ENCODE measurements at places on chromosomes 5 and 9.

- no peak for DNase-seq
Observed at GRCh38 chr9:132218208-132218607, 56.4 kb downstream of the NTNG2 start.

GRCh38 chr9:31486630-31487029, 897.8 kb upstream of the ACO1 start:
- no peak for DNase-seq

GRCh38 chr5:41960481-41960880, 35.4 kb downstream of the FBXO4 start:
- DNase-seq = no peak

DNA sequence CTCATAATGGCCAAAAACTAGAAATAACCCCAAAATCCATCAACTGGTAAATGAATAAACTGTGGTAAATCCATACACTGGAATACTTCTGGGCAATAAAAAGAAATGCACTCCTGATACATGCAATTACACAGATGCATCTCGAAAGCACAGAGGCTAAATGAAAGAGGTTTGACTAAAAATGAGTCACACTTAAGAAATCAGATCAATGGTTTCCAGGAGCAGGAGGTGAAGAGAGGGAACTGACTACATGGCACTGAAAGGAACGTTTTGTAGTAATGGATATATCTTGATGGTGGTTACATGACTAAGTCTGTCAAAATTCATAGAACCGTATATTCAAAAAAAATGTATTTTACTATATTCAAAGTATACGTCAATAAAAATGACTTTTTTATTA, 42.4 kb downstream of the STRBP start:
- no peak for DNase-seq

- DNase-seq = no peak
Observed at GRCh38 chr5:150946351-150946905, 41.6 kb upstream of the ZNF300 start.

- DNase-seq = no peak
Observed at GRCh38 chr5:173962436-173962972, 26.5 kb upstream of the C5orf47 start.

DNA sequence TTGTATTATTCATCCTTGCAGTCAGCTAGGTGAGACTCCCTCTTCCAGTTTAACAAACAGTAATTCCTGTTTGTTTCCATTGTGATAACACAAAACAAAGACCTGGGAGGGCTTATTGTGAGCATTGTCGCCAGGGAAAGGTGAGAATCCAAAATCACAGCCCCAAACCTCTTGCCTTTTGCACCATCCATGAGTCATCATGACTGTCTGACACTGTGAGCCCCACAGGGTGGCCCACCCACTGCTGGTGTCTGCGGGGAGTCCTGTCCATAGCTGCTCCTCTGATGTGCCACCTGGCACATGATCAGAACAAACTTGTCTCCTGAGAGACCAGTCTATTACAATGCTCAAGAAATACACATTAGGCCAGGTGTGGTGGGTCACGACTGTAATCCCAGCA, 33.7 kb upstream of the S1PR3 start:
- no peak for DNase-seq

DNA sequence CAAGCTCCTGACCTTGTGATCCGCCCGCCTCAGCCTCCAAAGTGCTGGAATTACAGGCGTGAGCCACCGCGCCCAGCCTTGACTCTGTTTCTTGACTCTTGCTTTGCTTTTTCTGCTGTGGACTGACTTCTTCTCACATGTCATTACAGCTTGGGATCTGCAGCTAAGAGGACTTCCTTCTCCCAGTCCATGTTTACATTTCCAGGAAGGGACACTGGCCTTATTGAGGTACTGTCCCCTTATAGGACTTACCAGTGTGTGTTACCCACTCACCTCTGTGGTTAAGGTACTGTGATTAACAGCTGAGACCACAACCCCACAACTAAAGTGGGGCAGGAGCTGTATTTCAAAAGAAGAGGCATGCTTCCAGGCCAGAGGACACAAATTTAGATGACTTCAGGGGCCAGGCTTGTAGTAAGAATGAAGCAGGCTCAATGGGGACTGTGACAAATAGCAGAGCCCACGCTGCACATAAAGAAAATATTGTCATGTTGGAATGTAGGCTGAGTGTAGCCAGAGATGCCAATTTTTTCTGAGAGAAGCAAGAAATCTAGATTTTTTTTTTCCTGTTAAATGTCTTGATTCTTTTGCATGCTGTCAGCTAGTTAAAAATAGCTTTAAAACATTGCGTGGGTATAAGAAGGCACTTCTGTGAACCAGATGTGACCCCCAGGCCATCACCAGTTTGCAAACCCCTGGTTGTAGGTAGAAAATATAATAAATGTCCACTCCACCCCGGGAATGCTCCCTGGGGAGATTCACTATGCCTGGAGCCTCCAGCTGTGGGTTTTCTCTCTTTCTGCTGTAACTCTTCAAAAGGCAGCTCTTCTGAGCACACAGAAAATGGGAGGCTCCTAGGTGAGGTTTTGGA, 75.0 kb downstream of the PTPDC1 start:
- no peak for DNase-seq

DNA sequence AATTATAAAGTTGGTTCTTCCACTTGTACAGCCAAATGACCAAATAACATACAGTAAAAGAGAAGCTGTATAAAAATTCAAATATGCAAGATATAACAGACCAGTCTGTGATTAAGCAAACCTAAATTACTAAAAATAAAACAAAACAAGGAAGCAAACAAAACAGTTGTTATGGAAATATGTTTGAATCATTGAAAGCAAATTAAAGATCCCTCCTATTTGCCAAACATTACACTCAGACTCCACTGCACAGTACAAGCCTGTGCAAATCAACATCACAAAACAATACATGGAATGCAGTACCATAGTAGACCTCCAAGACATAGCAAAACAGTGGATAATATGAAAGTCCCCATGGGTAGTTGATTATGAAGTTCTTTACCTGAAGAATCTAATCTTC, 288.1 kb upstream of the PTGER4 start:
- DNase-seq = no peak

- DNase-seq = no peak
Observed at GRCh38 chr9:33480976-33481375, 7.3 kb upstream of the NOL6 start.

DNA sequence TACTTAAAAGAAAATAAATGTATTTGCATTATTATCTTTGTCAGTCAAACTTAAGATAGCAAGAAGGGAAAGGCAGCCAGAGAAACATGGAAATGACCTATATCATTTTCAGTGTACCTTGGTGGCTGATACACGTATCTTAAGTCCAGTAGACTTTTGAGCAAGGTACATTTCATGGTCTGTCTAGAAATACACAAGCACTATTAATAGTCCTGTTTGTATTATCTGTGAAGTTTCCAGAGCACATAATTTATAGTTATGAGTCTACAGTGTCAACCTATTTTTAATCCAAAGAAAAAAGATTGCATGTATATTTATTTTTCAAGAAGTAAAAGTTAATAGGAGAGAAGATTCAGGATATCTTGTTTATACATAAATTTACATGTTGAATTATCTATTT, 95.7 kb downstream of the IZUMO3 start:
- no peak for DNase-seq

DNA sequence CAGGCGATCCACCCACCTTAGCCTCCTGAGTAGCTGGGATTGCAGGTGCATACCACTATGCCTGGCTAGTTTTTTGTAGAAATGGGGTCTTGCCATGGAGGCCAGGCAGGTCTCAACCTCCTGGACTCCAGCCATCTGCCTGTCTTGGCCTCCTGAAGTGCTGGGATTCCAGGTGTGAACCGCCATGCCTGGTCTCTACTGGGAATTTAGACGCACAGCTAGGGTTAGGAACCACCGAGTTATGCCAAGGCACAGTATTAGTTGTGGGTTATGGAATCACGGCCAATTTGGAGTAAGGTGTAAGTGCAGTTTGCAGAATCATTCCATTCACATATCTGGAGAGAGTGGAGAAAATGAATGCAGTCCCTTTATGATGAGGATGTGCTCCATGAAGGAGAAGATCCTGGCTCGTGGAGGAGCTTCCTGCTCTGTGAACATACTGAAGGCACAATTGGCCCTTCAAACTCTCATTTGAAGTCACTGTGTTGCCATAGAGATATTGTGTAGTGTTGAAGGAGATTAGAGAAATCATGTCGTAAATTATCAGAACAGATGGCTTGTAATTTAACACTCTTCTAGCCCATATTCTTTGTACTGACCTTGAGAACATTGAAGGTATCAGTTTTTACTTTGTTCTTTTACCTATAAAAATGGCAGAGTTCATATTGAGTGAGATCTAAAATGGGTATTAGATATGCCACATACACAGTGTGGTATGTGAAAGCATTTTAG, 18.8 kb downstream of the TRIO start:
- DNase-seq = no peak

GRCh38 chr5:91864962-91865361, 481.8 kb upstream of the ARRDC3 start:
- DNase-seq = no peak

DNA sequence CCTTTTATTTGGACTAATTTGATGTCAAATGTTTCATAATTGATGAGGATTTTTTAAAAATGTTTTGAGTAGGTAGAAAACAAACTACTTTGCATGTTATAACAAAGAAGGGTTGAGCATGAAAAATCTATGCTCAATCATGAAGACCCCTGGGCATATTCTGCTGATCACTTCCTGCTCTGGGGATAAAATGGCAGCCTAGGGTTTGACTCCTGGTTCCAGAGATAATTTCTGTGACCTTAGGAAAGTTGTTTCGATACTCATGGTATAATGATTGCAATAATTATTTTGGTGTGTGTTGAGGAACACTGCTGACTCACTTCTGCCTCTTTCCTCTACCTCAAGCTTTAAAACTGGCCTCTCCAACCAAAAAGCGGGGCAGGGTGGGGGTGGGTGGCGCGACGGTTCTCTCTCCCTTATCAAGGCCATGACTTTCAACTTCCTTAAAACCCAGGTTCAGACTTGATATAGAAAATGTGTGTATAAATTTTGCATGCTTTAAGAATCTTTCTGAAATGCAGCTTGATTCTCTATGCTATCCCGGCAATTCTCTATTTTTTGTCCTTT, 6.0 kb upstream of the PIP5K1B start:
- DNase-seq = no peak

DNA sequence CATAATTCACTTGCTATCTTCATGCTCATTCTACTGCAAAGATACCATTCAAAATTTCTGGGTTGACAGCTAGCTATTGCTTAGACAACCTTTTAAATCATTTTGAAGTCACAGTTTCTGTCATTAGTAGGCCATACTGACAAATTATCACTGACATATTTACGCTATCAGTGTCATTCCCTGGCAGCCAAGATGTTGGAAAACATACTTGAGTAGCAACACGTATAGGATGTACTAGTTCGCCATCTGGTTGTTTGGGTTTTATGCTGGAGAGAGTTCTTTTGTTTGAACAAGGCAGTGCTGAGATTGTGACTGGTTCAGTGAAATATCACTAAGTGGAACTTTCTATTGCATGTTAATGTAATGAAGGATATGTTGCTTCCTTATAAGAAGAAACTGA, 621.9 kb downstream of the DTWD2 start:
- no peak for DNase-seq

DNA sequence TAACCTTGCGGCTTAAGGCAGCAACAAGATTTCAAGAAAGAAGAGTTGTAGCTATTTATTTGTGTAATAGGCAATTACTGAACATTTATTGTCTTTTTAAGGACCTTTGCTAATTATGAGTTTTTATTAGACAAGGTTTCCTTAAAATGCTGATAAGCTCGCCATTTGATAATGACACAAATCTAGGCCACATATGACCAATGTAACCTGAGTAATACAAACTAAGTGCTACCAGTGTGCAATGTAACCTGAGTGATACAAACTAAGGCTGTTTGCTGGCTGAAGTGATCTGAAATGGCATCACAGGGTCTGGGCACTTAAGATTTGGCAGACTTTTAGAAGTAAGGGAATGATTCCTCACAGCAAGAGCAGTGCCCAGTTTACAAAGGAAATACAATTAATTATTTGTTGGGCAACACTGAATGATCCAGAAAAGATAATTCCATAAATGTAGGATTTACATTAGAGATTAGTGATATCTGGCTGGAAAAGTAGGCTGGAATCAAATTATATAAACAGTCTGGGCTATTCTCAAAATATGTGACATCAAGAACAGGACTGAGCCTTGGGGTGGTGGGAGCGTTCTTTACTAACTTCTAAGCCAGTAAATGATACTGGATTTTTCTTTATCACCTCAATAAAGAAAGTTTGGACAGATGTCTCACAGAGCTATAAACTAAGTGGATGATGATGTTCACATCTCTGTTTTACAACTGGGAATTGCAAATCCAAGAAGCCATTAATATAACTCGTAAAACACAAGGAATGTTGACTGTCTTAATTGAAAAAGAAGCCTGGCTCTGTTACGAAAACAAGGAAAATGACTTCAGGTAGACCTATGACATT, 54.8 kb downstream of the MRPS27 start:
- no peak for DNase-seq

All from stimulated activated CD4-positive, alpha-beta T cell treated with anti-CD3 and anti-CD28 coated beads, Interleukin-1b, Interleukin-23, amount 100 ng/mL, for 1 hour (primary cell).